ENCODE measurements at places on chromosomes 12 and 14.

GRCh38 chr14:71702786-71703185 lies 229.4 kb upstream of the RGS6 start:
- peak; percentile 57 for DNase-seq

DNA sequence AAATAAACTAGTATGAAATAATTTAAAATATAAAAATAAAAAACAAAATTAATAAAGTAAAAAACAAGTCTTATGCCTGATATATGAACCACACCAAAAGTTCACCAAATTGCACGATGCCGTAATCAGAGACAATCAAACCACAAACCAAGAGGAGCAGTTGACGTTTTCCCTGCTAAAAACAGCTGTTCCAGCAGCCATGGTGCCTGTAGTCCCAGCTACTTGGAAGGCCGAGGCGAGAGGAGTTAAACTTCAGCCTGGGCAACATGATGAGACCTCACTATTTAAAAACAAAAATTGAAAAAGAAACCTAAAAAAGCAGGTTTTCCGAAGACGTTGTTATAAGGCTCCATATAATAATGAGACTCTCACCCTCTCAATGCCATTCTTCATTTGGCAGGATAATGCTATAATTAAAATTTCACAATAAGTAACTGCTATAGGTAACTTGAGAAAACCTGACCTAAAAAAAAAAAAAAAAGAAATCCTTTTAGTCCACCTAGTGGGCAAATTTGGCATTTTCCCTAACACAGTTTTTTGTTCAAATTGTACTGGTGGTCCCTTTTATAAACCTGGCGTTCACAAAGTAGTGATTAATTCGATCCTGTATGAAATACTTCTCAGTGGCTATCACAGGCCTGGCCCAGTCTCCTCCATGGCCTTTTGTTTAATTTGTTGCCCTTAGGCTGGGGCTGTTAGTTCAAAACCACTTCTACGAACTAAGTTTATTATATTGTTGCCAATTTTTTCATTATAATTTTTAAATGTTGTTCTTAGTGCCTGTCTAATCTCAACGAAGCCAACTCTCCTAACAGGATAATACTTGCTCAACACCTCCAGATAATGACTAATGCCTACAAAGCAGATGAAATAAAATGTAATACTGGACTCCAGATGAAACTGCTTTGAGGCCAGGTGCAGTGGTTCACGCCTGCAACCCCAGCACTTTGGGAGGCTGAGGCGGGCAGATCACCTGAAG lies 62.1 kb downstream of the TNFAIP2 start:
- DNase-seq = peak; percentile 75

DNA sequence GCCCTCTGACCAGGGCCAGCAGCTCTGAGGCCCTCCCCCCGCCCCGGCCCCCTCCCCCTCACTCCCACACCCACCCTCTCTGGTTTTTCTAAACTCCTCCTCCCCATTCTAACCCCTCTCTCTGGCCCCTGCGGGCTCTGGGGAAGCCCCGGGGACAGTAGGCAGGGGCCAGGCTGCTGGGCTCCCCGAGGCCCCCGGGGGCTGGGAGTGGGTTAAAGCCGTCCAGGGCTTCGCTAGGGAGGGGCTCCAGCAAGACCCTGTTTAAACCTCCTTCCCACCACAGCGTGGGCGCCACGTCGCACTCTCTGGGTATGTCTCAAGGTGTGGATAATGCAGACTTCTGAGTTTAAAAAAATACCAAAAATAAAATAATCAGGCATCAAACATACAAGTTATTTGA lies 51.4 kb downstream of the GALNT9 start:
- no peak for DNase-seq

DNA sequence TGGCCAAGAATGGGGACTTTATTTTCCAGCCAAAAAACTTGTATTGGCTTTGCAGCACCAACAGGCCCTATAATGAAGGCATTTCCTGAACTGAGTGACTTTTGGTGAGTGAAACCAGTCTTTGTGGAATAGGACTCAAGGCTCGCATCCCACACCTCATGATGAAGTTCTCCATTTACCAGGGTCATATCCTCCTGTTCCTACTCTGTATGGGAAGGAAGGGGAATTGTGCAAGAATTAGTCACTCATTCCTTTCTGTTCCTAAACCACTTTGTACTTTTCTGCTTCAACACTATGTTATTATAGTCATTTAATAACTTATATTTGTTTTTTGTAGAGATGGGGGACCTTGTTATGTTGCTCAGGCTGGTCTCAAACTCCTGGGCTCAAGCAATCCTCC lies 2.3 kb upstream of the SPATS2 start:
- DNase-seq = no peak

DNA sequence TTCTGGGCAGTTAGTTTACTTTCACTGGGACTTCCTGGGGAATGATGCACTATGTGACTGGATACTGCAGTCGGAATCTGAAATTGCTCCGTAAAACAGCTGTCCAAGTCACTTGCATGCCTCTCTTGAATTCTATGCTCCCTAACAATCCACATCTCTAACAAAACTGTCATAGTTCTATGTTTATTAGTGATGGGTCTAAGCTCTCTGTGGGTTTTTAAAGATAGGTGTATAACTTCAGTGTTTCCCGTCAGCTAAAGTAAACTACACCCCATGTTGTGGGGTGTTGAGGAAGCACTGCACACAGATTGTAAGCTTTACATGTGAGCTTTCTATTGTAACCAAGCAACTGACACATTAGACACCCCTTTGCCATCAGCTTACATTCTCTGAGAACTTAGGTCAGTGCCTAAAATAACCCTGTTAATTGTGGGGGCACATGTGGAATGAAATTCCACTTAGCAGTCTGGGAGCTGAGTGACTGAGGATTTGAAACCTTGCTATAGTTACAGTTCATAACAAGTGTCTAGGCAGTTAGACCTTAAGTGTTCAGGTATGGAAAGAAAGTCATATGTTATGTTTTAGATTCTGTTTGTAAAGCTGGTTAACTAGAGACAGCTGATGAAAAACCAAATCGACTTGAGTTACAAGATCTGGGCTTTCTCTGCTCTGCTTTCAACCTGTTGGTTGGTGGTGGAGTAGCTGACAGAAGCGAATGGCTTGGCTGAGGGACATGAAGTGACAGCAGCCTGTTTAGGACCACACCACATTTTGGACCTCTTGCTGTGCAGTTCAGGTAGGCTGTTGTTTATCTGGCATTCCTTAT lies 165.7 kb downstream of the AKAP6 start:
- no peak for DNase-seq

DNA sequence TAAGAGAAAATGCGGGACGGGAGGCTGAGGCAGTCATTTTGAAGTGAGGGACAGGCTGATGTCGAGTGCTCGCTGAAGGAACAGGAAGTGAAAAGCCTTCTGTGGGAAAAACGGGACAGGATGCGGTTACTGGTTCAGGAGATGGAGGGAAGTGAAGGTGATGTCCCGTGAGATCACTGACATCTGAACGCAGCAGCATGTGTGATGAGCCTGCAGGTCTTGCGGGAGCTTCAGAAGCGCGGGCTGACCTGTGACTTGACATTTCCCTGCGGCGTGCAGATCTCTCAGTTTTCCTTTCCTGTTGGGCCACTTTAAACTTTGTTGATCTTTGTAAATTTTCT lies 77.8 kb downstream of the DDX51 start:
- no peak for DNase-seq

DNA sequence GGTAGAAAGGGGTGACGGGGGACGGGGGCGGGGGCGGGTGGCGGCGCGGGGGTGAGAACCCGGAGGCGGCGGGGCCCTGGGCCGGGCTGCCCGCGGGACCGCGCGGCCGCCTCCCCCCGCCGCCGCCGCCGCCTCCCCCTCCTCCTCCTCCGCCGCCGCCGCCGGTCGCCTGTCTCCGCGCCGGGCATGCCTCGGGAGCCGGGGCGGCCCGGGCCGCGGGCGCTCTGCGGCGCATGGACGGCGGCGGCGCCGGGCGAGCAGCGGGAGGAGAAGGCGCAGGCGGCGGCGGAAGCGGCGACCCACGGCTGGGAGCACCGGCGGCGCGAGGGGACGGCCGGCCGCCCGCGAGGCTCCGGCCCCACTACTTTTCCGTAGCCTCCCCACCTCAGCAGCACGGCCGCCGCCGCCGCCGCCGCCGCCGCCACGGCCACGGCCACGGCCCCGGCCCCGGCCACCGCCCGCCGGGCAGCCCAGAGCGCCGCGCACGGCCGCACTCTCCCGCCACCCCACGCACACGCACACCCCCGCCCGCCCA lies at the start of gene NPAS3:
Gene NPAS3, plus strand, starts transcription at position 161 of the 535 bp plus-strand sequence.
- DNase-seq = no peak

DNA sequence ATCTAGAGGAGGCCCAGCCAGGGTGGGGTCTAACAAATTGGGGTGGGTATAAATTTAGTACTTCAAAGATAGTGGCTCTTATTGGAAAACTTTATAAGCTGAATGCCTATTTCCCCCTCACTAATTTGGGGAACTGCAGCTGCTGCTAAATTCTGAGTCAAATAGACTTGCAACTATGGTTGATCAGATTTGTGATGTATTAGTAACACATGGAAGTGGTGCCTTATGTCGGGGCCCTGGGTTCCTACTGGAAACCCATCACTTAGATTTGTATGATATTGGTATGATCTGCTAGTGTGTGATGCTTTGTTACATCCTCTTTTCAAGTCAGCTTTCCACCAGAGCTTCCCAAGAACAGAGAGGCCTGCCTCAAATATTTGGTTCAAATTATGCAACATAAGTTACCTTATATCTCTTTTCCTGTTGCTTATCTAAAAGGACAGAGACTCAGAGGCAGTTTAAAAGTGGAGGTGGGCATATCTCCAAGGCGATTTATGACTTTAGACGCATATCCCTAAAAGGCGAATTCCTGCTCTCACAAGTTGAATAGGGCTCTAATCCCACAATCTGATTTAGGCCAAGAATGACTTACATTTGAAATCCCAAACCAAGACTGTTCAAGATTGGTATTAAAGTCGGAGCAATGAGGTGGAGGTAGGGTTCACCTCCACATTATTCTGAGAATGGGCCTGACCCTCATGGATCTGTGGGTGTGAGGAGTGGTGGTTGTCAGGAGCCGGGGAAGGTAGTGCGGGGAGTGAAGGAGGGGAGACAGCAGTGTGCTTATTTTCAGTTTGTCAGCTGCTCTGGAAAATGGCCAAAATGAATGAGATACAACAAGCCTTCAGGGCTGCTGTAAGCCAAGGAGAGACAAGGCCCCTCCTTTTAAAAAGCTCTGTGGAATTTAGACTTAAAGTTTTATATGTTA lies 425.8 kb downstream of the RAD51B start:
- DNase-seq = peak; percentile 88

Data from kidney (tissue), 22 donors.